ENCODE measurements at places on chromosomes 13 and 19.

- DNase-seq, result no peak
Observed at GRCh38 chr13:40728595-40728994, 42.4 kb downstream of the MRPS31 start.

GRCh38 chr13:52743988-52744387, 4.4 kb upstream of the CNMD start:
- no peak for DNase-seq

GRCh38 chr13:43880214-43880855, 631 bp downstream of the LACC1 start:
- DNase-seq, result no peak

DNA sequence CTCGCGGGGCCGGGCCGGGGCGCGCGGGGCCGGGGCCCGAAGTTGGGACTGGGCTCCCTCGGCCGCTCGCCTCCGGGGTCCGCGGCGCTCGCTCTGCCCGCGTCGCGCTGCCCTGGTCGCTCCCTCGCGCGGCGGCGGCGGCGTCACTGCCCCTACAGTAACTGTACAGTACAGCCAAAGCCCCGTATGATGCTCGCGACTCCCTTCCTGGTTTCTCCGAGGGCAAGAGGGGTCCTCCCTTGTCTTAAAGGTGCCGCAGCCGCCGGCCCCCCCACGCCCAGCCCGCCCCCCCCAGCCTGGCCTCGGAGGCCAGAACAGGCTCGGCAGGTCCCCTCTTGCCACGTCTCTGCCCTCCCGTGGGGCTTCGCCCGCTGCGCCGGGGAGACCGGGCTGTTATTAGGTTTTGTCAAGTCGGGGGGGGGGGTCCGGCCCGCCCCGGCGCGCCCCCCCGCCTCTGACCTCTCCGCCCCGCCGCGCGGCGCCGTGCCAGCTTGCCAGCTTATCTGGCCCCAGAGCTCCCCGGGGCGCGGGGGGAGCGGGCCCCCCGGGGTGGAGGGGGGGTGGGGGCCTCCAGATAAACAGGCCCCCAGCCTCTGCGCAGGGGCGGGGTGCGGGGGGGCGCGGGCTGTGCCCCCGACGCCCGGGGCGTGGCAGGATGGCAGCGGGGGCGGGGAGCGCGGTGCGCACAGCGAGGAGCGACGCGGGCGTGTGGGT, at the start of gene ZBTB7A:
ZBTB7A (minus strand) TSS at position 218 of the 714 bp plus-strand sequence. CDS start 11,667 bp downstream, outside the sequence.
- peak; percentile 95 for DNase-seq

DNA sequence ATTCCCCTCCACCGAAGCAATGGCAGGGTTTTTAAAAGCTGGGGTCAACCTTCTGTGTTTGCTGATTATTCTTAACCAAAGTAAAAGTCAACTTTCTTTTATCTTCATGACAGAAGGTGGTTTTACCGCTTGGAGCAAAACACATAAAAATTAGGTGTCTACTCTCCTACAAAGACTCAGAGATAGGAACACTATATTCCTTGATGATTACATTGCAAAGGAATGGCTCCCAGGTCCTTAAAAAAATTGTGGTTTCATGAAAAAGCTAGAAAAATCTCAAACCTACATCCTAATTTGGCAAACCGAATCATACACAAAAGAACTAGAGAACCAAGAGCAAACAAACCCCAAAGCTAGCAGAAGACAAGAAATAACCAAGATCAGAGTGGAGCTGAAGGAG, 760.4 kb upstream of the PCDH20 start:
- no peak for DNase-seq
